ENCODE measurements at places on chromosomes 12 and 14.

GRCh38 chr14:85441909-85442643 lies 87.9 kb upstream of the FLRT2 start:
- DNase-seq = no peak

DNA sequence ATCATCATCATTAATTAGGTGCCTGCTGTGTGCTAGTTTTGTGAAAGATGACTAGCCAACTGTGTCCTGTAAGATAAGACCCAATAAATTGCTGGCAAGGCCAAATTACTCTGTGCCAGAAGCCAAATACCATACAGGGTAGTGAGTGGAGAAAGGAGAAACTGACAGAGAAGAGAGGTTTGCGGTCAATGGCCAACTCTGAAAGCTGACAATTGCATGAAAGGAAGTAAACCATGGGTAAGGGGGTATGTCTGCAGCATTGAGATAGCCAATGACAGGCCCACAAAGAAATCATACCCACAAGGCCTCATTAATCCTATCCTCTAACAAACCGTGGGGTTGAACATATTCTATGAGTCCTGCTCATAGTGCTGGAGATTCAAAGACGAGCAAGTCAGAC lies 236.6 kb upstream of the CCDC196 start:
- DNase-seq = no peak

GRCh38 chr12:20120403-20120725 lies 248.0 kb upstream of the PDE3A start:
- DNase-seq = no peak

- peak; percentile 26 for DNase-seq
Measured at GRCh38 chr14:67514650-67515385, 18.3 kb upstream of the PLEKHH1 start.

DNA sequence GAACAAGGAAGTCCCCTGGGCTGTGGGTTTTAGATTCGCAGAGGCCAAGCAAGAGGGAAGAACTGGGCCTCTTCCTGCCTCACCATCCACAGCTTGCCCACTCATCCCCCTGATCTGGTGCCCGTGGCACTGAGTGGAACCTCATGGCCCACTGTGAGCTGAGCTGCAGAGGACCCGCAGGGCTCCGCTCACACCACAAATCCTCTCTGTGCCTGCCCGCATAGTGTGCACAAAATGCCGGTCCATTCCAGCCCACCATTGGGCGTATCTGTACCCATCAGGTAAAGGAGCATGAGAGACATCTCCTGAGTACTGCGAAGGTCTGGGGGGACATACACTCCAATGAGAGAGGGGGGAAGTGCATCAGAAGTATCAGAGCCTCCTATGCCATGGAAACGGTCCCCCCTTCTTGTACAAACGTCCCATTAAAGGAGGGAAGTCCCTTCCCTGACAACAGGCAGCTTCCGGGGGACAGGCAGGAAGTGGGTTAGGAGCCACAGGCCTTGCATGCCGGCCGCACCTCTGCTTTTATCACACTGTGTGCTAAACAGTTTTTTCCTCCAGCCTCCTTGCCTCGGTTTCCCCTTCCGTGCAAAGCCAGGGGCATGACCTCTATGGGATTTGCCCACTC lies 309.4 kb upstream of the DIO3 start:
- no peak for DNase-seq

DNA sequence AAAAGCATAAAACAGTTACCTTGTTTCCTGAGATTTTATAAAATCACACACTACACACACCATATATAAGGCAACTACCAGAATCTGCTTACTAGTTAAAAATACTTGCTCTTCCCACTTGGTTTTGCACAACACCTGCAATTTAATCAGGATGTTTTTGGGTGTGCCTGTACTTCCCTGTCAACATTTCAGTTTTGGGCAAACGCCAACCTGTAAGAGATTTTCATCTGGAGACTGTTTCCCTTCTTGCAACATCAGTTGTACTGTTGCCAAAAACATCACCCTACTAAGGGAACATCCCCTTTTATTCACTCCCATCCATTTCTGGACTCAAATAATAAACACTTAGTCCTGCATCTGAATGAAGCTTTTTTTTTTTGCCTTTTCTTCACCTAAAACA lies 172.3 kb downstream of the DUSP6 start:
- DNase-seq = peak; percentile 99

GRCh38 chr12:120130011-120130410 lies 13.5 kb upstream of the RAB35 start:
- no peak for DNase-seq

GRCh38 chr14:100678469-100678828 lies 48.2 kb upstream of the DLK1 start:
- DNase-seq = no peak

DNA sequence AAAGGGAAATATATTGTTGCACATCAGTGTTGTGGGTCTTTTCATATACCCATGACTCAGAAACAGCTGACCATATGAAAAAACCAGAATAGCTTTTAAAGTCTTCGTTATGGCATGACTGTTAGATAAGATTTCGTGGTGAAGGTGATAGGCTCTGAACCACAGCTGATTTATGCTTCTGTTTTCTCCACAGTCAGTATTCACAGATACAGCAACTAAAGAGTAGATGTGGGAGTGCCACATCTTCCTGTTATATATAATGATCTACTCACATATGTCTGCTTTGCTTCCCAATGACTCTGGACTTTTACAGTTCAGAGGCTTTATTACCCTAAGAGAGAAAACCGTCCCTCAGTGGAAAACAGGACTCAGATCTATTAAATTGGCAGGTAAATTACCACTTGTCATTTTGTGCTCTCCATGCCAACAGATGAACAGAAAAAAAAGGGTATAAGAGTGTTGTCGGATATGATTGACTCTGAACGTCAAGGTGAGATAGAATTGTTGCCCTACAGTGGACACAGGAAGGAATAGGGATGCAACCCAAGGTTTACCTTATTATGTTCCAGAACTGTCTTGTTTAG lies 1037.1 kb downstream of the GALC start:
- DNase-seq = no peak

DNA sequence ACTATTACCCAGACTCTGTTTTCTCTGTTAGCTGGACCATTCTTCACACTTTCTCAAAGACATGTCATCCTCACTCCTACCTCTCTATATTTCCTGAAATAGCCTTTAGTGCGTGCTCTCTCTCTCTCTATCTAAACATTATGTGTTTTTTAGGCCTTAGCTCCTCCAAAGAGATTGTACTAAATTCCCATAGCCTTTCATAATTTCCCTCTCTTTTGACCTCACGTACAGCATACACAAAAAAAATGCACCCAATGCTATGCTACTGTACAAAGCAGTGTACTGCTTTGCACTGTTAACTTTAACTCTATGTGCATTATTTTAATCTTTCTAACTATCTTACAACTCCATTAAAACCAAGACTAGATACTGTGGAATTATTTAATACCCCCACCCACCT lies 288.4 kb downstream of the DAD1 start:
- no peak for DNase-seq

- peak; percentile 30 for DNase-seq
Measured at GRCh38 chr12:54579696-54580333, 8.6 kb downstream of the PPP1R1A start.

DNA sequence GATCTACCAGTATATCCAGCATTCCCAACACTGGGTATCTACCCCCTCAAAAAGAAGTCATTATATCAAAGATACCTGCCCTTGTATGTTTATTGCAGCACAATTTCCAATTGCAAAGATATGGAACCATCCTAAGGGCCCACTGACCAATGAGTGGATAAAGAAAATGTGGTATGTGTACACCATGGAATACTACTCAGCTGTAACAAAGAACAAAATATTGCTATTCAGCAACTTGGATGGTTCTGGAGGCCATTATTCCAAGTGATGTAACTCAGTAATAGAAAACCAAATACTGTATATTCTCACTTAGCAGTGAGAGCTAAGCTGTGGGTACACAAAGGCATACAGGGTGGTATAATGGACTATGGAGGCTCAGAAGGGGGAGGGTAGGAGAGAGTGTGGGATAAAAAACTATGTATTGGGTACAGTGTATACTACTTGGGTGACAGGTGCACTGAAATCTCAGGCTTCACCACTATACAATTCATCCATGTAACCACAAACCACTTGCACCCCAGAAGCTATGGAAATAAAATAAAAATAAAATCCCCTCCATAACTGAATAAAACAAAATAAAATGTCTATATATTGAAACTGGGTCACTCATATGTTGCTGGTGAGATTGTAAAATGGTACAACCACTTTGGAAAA lies 34.7 kb upstream of the STK38L start:
- no peak for DNase-seq

GRCh38 chr12:13740149-13740545 lies 241.3 kb downstream of the GRIN2B start:
- no peak for DNase-seq

- DNase-seq = no peak
Measured at GRCh38 chr14:94470311-94470710, 5.7 kb downstream of the SERPINA9 start.

DNA sequence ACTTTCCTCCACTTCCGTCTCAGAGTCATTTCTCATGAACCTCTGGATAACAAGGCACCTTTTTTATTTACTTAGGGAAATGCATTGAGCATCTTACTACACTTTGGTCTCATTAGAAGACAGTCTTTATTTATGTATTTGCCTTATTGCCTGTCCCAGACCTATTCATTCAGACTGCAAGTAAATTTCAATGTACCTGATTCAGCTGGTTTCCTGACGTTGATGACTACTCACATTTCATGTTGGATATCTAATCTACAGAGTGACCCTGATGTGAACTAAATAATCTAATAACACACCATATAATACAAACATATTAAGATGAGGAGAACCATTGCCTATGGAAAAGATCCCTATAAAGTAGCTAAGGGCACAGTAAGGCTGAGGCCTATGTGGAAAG lies 267.7 kb downstream of the SLC6A15 start:
- DNase-seq = no peak

DNA sequence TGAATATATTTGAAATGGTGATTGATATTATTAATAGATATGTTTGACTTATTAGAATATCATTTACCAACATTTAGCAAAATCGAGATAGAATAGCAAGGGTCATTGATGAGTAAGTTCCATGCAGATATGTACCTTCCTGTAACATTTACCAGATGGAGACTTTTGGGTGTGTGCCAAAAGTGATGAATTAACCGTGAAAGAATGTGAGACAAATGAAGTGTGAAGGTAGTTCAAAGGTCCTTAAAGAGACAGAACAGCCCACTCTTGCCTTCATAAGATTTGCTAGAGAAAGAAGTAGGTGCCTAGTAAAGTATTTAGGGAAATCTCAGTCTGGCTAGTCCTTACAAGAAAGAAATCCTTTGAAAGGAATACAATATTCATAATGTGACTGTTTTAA lies 45.5 kb downstream of the FGD4 start:
- DNase-seq = peak; percentile 95

- DNase-seq = no peak
Measured at GRCh38 chr12:1322821-1323220, 271.6 kb downstream of the FBXL14 start.

- DNase-seq = no peak
Measured at GRCh38 chr14:72404106-72404774, 472.0 kb downstream of the RGS6 start.

- DNase-seq = no peak
Measured at GRCh38 chr14:59251811-59252771, 63.6 kb downstream of the DAAM1 start.

DNA sequence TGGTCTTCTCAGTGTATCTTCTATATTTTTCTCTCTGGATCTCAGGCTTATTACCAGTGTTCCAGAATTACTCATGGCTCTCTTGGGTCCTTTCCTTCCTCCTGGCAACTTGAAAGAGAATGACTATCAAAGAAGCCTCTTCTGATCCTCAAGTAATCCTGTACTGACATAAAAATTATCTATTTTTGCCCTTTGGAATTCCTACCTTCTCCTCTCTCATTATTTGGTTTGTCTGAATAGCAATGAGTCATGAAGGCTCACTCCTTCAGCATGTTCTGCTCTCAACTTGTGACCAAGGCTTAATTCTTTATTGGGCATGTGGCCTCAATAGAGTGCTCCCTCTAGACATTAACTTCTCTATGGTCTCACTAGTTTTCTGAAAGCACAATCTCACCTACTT lies 553.6 kb upstream of the ATP2B1 start:
- DNase-seq = no peak

GRCh38 chr12:125530876-125531275 lies 465.6 kb downstream of the AACS start:
- DNase-seq = no peak

DNA sequence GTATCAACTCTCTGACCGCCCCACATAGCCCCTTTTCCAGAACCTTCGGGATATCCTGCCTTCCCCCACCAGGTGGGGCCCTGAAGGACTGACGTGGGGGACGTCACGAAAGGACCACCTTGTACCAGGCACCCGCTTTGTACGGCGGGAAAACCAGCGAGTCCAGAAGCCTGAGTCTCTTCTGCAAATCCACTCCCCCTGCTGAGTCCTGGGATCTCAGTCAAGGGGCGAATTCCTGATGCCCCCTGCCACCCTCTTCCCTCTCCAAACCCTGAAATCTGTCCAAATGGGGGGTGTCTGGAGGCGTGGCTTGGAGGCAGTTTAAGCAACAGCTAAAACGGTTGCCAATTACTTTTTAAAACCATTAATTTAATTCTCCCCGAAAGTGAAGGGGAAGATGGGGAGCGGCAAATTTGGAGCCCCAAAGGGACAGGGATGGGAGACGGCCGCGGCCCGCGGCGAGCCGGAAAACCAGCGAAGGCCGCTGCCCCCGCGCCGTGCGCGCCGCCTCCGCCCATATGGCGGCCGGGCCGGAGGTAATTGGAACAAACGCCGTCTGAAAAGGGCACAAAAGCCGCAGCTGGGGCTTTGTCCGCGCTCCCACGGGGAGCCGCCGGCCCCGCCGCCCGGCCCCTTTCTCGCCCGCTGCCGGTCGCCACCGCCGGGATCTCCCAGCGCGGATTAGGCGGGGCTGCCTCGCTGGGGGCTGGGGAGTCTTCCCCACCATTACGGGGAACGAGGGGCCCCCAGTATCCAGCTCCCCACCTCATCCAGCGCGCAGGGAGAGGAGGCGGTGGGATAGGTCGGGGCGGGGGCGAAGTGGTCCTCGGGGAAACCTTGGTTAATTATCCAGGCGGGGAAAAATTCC lies 6.6 kb downstream of the LHX5 start:
- no peak for DNase-seq

DNA sequence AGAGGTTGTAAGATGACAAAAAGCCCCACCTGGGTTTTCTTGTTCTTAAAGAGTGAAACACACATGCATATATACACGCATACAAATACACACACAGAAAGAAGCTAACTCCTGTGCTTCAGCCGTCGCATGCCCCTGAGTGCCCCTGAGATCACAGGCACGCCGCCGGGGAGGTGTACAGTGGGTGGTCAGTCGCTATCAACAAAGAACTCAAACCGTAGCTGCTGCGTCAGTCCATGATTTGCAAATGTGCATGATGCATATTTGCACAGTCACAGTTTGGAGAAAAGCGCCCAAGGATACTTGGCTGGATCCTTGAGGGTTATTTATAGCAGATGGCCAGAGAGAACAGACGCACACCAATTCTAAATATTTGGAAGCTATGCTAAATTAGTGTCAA lies 206.9 kb downstream of the TMEM132D start:
- DNase-seq = no peak

DNA sequence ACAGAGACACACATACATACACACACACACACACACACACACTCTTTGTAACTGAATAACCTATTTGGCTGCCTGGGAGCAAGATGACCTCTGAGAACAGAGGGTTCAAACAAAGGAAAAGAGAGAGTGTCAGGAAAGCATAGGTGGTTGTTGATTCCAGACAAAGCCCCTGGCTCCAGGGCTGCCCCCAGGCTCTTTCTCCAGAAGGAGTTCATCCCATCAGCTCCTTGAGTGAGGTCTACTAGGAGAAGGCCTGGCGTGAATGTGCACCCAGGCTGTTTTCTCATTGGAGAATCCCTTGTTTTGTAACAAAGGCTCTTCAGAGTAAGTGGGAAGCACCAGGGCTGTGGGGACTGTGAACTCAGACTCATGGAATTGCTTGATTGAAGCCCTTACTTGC lies 151.9 kb downstream of the EMP1 start:
- no peak for DNase-seq
